ENCODE measurements at places on chromosomes 7 and 10. TPM values are rescaled to one million over a fixed set of nuclear protein-coding genes. Genes with fewer than 3 reads are reported as not detected.

GRCh38 chr10:110506448-110506847 lies 8.7 kb downstream of the DUSP5 start:
- H3K4me1 ChIP-seq = peaks cover 16% of the 10 kb centered on the region
- no peak for DNase-seq
- no peak overlapping the region for H3K4me3 ChIP-seq
- H3K27me3 ChIP-seq = no peaks in the 10 kb centered on the region
- H3K27ac ChIP-seq = no peak overlapping the region

DNA sequence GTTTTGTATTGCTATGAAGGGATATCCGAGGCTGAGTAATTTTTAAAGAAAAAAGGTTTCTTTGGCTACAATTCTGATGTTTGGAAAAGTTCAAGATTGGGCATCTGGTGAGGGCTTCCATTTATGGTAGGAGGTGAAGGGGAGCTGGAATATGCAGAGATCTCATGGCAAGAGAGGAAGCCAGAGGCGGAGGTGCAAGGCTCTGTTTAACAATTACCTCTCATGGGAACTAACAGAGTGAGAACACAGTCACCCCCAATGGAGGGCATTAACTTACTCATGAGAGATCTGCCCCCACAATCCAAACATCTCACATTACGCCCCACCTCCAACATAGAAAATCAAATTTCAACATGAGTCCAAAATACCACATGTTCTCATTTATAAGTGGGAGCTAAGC lies 62.0 kb downstream of the AKR1D1 start:
- H3K4me1 ChIP-seq = no peaks in the 10 kb centered on the region
- no peaks in the 10 kb centered on the region for H3K36me3 ChIP-seq
- no peaks in the 10 kb centered on the region for H3K27me3 ChIP-seq
- no peak overlapping the region for H3K4me3 ChIP-seq
- DNase-seq = no peak
- H3K27ac ChIP-seq = no peak overlapping the region

DNA sequence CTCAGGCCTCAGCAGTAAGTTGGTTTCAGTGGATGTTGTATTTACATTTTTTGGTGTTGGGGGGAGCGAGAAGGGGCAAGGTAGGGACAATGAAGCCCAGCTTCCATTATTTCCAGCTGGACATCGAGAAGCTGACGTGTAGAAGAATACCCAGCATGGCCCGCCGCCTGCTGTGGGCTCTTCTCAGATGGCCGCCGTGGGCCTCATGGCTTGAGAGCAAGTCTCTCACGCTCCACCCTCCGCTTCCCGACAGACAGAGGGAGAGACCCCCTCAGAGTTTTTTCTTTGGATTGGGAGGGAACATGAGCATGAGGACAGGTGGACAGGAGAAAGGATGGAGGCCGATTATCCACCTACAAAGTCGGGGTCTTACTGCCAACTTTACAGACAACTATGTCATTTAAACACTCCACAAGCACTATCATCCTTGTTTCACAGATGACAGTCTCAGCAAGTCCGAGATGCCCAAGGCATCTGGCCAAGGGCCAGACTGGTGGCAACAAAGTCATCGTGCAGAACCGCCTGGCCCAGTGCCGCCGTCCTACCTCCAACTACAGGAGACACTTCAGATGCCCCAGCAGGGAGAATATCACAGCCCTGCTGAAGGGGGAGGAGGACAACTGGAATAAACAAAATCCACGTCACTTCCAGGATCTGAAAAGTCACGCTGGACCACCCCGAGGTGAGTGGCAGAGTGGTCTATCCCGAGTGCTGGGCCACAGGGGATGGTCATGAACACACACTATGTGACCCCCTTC lies 195.9 kb downstream of the DIP2C start:
- no peak overlapping the region for H3K4me3 ChIP-seq
- H3K4me1 ChIP-seq = no peaks in the 10 kb centered on the region
- H3K27ac ChIP-seq = no peak overlapping the region
- H3K36me3 ChIP-seq = no peaks in the 10 kb centered on the region
- no peak for DNase-seq

GRCh38 chr10:7196284-7196683 lies 214.6 kb downstream of the SFMBT2 start:
- H3K4me3 ChIP-seq = no peak overlapping the region
- DNase-seq = no peak
- H3K4me1 ChIP-seq = peaks cover 48% of the 10 kb centered on the region
- H3K36me3 ChIP-seq = peaks cover 45% of the 10 kb centered on the region

- no peaks in the 10 kb centered on the region for H3K4me1 ChIP-seq
- no peak overlapping the region for H3K27ac ChIP-seq
- no peaks in the 10 kb centered on the region for H3K36me3 ChIP-seq
- DNase-seq = no peak
- peaks cover 18% of the 10 kb centered on the region for H3K27me3 ChIP-seq
- no peak overlapping the region for H3K4me3 ChIP-seq
Measured at GRCh38 chr10:132981746-132982145, 39.4 kb upstream of the CFAP46 start.

Gene GATAD1
- total RNA-seq = 19.4 TPM

Gene ADRA2A
- total RNA-seq = 0.13 TPM
